Uterus (tissue), 4 donors: ENCODE measurements at places on chromosomes 1 and 21.

GRCh38 chr1:163440090-163440489 is 118.3 kb downstream of the NUF2 start:
- peak; percentile 46 for DNase-seq

DNA sequence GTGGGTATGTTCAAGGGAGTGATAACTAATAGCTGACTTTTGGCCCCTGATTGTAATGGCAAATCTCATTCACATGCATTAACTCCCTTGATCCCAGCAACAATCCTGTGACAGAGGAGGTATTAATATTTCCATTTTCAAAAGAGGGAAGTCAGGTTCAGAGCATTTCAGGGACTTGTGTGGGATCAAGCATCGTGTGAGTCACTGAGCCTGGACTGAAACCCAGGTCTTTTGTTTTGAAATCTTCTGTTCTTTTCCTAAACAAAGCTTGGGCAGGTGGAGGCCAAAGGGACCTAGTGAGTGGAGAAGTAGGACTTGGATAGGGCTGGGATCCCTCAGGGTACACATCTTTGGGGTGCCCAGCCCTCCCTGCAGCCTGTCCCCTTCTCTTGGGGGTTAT is 37.9 kb downstream of the ETNK2 start:
- DNase-seq = no peak

DNA sequence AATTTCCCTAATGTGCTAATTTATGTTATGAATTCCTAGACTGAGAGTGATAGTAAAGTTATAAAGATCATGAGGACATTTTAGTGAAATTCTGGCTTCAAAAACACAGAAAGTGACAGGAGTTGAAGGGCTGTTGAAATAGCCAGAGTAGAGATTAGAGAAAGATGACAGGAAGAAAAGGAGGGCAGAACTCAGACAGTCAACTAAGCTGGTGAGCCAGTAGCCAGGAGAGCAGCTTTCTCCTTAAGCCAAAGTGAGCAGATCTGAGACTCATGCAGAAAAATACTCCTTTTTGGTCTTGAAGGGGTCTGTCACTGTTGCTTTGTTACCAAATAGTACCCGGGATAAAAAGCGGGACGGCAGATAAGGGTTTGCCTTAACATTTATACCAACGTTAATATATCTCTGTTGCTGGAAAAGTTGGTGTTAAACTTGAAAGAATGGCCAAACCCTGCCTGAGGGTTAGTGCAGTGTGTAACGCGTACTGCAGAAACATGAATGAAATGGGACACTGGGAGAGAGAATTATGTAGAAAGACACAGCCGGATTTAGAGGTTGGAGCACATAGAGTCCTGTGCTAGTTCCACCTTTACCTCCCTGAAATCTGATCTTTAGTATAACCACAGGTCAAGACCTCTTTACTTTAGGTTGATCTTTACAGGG is 12.8 kb downstream of the AHCYL1 start:
- DNase-seq = no peak

- DNase-seq = peak; percentile 63
Observed at GRCh38 chr1:13583966-13584791, 547 bp downstream of the PDPN start.
